Glomerular endothelial cell (primary cell): ENCODE measurements at places on chromosomes 1 and 21.

DNA sequence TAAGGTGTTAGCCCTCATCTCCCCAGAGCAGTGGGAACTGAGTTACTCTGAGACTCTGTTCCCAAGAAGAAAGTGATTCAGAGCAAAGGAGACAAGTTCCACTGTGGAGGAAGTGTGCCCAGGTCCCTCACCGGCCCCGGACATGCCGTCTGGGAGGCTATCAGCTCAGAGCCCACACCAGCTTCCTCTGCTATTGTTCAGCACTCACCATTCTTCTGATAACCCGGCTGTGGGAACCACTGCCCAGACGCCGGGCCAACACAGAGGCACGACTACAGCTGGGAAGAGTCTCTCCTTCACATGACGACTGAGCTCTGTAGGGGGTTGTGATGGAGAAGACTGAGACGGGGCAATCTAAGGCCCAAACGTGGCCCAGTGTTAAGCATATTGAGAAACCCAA, 34.2 kb upstream of the GJA5 start:
- peak; percentile 87 for DNase-seq

DNA sequence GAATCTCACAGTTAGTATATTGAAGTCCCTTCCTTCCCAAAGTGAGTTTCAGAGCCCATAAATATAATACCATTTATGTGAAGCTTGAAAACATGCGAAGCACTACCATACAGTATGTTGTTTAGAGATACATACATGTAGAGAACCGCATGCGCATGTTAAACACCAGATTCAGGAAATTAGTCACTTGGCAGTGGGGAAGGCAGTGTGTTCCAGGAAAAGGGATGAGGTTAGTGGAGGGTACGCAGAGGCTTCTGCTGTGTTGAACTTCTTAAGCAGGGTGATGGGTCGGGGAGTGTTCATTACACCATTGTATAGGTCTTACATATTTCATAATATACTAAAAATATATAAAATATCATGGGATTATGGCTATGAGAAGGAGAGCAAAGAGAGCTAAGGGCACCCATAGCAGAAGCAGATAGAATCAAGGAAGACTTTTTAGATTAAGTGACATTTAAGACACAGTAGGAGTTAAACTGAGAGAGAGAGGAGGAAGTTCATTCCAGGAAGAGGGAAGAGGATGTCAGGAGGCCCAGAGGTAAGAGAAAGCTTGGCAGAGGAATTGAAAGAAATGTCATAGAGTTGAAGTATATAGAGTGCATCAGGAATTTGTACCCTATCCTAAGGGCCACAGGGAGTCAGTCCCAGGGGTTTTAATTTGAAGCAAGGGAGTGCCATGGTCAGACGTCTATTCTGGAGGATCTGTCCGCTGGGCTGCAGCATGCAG, 43.5 kb upstream of the SARS1 start:
- DNase-seq: no peak

DNA sequence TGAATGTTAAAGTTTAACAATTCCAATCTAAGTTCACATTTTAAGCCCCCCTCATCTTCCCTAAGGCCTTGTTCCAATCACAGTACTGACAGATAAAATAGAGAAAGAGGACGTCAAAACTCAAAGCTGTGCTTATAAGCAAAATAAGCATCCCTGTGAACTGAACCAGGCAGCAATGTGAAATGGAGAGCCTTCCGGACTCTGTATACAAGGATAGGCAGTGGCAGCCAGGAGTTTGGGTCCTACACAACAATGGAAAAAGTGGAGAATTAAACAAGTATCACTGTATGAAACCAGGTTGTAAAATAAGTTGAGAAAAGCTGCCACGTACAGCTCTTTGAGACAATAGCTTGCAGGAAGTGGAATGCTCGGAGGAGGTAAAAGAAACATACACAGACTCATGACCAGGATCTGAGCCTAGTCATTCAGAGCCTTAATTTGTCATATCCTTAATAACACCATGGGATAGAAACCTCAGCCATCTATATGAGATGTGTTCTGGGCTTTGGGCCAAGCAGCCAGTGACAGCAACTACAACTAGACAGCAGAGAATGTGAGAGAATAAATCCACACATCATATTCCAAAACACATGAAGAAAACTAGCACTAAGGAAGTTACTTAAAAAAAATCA, 55.2 kb upstream of the PALMD start:
- peak; percentile 98 for DNase-seq

- no peak for DNase-seq
These were observed 11.7 kb upstream of the IL24 start for GRCh38 chr1:206885341-206886060.

- DNase-seq: no peak
These were observed 179.9 kb downstream of the TGFB2 start for GRCh38 chr1:218525031-218525430.

DNA sequence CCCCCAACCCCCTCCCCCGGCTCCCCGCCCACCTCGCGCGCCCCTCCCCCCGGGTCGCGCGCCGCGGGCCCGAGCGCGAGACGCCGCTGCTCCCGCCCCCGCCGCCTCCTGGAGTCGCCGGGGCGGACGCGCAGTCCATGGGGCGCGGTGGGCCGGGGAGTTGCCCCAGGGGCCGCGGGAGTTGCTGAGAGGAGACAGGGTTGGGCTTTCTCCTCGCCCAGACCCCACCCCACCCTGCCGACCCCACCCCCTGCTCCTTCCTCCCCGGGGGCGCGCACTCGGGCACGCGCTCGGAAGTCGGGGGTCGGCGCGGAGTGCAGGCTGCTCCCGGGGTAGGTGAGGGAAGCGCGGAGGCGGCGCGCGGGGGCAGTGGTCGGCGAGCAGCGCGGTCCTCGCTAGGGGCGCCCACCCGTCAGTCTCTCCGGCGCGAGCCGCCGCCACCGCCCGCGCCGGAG, at the start of gene LAMC1:
LAMC1 (plus strand) TSS at position 275 of the 455 bp plus-strand sequence. CDS start 297 bp downstream, outside the sequence.
- DNase-seq: no peak

DNA sequence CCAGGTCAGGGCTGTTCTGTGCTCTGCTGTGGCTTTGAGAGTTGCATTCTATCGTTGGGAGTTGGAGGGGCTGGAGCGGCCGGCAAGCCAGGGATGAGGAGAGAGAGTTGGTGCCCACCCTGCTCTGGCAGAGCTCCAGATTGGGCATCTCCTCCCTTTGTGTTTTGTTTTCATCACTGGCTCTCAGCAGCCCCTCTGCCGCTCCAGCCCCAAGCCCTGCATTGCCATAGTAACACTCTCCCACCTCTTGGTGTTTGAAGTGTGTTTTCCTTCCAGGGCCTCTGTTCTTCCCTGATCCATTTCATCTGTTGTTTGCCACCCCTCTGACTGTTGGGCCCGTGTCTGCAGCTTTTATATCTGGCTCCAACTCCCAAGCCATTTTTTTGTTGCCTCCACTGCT, 152.7 kb downstream of the URB2 start:
- DNase-seq: no peak

GRCh38 chr1:66951513-66951912, 26.7 kb downstream of the MIER1 start:
- DNase-seq: no peak

- DNase-seq: no peak
These were observed 452.9 kb upstream of the BEND5 start for GRCh38 chr1:49229555-49229954.
